ENCODE measurements at places on chromosomes 16 and 17. TPM values are rescaled to one million over a fixed set of nuclear protein-coding genes. Genes with fewer than 3 reads are reported as not detected.

The ABCC1 gene
- 15.5 TPM for polyA plus RNA-seq

The MT1H gene
- not detected for polyA plus RNA-seq

The HAS3 gene
- 6.6 TPM for polyA plus RNA-seq

The UTS2R gene
- 0.19 TPM for polyA plus RNA-seq

The ODAD4 gene
- 7.1 TPM for polyA plus RNA-seq

The CNGB1 gene
- 3.3 TPM for polyA plus RNA-seq
